ENCODE measurements at places on chromosomes 2 and 18.

- no peak for DNase-seq
These were observed 191.4 kb downstream of the NRXN1 start for GRCh38 chr2:50840341-50841124.

- no peak for DNase-seq
These were observed 55.9 kb downstream of the MOB4 start for GRCh38 chr2:197571627-197572271.

DNA sequence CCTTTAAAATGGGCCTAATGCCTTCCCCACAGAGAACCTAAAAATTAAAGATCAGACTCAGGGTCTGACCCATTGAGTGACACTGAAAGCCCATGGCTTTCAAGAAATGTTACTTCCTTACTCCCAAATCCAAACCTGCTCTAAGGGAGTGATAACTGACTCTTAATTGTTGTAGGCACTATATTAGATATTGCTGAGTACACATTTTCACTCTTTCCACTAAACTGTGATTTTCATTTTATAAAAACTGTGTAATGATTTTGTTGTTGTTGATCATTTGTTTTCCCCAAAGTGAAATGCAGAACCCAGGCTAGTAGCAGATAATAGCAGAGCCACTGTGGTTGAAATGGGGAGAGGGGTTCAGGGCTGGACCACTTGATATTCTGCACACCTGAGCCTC lies 87.1 kb downstream of the LRRTM1 start:
- no peak for DNase-seq

- DNase-seq: no peak
These were observed 48.0 kb upstream of the MGAT4A start for GRCh38 chr2:98778741-98779483.

DNA sequence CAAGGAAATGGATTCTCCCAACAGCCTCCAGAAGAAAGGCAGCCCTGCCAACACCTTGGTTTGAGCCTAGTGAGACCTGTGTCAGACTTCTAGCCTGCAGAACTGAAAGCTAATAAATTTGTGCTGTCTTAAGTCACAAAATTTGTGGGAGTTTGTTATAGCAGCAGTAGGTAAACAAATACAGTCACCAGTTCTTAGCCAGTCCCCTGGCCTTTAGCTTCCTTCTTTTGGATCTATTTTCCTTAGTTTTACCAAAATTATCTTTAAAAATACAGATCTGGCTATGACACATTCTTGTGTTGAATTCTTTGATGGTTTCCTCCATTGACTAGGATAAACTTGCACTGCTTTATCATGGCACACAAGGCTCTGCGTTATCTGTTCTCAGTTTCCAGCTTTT lies 697.9 kb upstream of the FANCL start:
- no peak for DNase-seq

GRCh38 chr2:174878537-174879147 lies 114.4 kb upstream of the CHRNA1 start:
- no peak for DNase-seq

DNA sequence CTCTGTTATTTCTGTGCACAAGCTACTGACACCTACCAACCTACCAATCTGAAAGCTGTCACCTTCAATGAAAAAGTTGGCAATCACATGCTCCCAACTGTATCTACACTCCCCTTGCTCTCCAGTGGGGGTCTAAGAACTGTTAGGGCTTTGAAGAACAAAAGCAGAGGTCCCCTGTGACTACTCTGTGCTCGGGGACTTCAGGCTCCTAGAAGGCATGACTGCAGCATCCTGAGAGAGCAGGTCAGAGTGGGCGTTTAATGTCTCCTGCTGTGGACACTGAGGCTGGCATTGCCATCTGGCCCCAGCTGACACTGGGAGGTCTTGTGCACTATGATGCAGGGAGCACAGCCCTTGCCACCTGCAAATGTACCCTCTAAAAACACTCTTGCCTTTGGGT lies 93.3 kb downstream of the ACTR2 start:
- no peak for DNase-seq

- no peak for DNase-seq
These were observed 75.7 kb upstream of the TFCP2L1 start for GRCh38 chr2:121360566-121361300.

GRCh38 chr18:51382081-51382480 lies 184.6 kb upstream of the MEX3C start:
- DNase-seq: no peak

DNA sequence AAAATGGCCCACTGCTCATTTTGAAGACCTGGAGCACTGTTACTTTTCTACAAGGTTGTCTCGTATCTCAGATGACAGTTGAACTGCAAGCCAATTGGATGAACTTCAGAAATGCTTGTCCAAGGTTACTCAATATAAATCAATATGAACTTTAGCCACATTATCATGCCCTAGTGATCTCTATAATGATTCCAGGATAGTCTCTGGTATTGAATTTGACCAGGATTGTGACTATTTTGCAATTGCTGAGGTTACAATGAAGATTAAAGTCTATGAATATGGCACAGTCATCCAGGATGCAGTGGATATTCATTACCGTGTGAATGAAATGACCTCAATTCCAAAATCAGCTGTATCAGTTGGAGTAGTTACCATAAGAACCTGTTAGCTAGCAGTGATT lies 196.0 kb upstream of the RAB12 start:
- no peak for DNase-seq

DNA sequence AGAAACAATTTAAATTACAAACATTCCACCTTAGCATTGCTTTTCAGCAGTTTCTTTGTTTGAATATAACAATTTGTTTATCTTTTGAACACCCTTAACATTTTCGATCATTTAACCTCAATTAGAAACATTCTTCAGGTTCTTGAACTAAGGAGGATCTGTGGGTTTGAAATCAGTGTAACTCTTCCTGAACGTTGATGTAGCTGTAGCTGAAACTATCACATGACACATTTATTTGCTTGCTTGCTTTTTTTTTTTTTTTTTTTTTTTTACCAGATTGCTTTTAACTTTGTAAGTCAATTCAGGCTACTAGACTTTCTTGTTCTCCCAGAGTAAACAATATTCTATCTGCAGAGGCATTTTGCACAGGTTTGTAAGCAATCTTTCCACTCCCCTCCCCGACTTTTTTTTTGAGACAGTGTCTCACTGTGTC lies 47.6 kb downstream of the GPD2 start:
- no peak for DNase-seq

- no peak for DNase-seq
These were observed 56.2 kb downstream of the SOX11 start for GRCh38 chr2:5748391-5748790.

- DNase-seq: no peak
These were observed 704.9 kb downstream of the DCDC2C start for GRCh38 chr2:4408321-4408720.

- no peak for DNase-seq
These were observed 127.8 kb downstream of the MREG start for GRCh38 chr2:215885536-215885935.

- no peak for DNase-seq
These were observed 51.4 kb downstream of the SMCHD1 start for GRCh38 chr18:2706903-2707302.

- DNase-seq: no peak
These were observed 81.7 kb upstream of the MCFD2 start for GRCh38 chr2:46997329-46997728.

- no peak for DNase-seq
These were observed 5.1 kb upstream of the SELENOI start for GRCh38 chr2:26340831-26341230.

GRCh38 chr2:181268174-181268867 lies 188.9 kb upstream of the ITGA4 start:
- DNase-seq: no peak

DNA sequence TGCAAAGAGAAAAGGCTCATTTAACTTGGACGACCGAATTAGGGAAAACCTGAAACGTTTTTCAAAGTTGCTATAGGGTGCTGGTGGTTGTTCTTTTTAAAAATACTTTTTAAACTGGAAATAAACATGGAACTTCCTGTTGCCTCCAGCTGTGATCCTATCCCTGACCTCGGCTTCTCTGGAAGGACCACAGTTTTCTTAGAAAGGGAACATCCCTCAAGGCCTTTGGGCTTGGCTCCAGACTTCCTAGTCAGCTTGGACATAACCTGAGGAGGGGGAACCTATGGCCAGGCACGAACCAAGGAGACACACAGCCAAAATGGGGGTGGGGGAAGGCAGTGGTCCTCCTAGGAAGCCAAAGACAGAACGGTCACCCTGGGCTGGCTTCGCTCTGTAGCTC lies 57.7 kb downstream of the CENPO start:
- no peak for DNase-seq

- no peak for DNase-seq
These were observed 65.9 kb downstream of the PDE11A start for GRCh38 chr2:178006710-178007109.

- DNase-seq: no peak
These were observed 234.9 kb downstream of the FHOD3 start for GRCh38 chr18:36532394-36532793.

- no peak for DNase-seq
These were observed 79.3 kb downstream of the CLHC1 start for GRCh38 chr2:55152475-55153412.

DNA sequence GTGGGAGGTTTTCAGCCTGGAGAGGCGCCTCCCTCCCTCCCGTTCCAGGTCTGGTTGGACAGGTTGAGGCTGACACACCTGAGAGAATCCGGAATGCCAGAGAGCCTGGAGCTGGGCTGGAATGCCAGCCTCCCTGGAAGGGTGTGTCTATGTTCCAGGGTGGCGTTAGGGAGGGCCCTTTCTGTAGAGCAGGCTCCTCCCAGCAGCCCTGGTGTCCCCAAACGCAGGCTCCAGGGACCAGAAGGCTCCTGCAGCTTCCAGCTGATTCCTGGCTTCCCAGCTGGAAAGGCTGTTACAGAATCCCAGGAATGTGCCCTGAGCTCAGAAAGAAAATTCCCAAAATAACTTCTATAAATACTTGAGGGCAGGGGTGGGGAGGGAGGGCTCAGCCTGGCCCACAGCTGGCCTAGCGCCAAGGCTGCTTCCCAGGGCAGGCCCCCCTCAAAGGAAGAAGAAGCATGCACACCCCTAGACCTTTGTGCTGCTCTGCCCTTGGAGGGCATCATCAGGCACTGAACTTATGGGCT lies 85.4 kb downstream of the STPG4 start:
- DNase-seq: no peak
